ENCODE measurements at places on chromosomes 11 and 22. TPM values are rescaled to one million over a fixed set of nuclear protein-coding genes. Genes with fewer than 3 reads are reported as not detected.

DNA sequence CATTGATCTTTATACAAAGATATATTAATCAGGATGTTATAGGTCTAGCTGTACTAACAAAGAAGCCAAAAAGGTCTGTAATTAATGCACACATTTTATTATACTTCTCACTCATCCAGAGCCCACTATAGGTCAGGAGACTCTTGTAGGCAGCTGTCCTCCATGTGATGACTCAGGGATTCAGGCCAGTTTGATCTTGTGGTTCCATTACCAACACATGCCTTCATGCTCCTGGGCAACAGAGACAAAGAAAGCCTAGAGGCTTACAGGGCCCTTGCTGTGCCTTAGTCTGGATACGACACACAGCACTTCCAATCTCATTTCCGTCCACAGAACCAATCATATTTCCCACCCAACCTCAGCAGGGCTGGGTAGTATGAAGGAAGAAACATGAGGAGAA lies 150.3 kb upstream of the NCAM1 start:
- DNase-seq = no peak

The RAG2 gene
- total RNA-seq = not detected

GRCh38 chr11:134170919-134171281 lies 52.9 kb downstream of the NCAPD3 start:
- no peak for DNase-seq

DNA sequence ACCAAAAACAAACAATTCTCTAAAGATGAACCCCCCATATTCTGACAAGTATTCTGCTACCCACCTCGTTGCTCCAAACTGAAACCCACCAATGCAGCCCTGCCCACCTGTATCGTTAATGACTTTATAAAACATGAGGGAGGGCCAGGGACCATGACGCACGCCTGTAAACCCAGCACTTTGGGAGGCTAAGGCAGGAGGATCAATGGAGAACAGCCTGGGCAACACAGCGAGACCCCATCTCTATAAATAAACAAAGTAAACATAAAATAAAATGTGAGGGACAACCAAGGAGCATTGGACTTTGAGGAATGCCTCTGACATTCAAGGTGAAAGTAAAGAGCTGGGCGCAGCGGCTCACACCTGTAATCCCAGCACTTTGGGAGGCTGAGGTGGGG lies 39.8 kb upstream of the ATXN10 start:
- no peak for DNase-seq

The UBE4A gene
- total RNA-seq = 40.0 TPM

GRCh38 chr11:597166-597725 lies 18.5 kb downstream of the IRF7 start:
- no peak for DNase-seq

All from upper lobe of right lung (tissue), 1 donor.